K562 (cell line): ENCODE measurements at places on chromosomes 1 and 21.

GRCh38 chr1:36463463-36463802 lies 751 bp downstream of the MRPS15 start:
- DNase-seq = peak; percentile 37

DNA sequence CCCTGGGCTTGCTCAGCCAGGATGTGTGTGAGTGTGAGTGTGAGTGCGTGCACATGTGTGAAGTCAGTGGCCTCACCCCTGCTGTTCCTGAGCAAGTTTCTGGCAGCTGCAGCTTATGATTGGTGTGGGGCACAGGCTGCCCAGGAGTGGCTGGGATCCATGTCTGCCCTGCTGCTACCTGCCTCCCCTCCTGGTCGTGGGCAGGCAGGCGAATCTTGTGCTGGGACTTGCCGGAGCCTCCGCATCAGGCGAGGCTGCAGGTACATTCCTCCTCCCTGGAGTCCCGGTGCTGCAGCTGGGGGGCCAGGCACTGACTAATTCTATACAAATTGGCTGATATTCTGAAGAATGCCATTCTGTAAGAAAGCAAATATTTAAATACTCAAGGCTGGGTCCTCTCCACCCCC lies 85.6 kb upstream of the WNT4 start:
- DNase-seq = no peak

DNA sequence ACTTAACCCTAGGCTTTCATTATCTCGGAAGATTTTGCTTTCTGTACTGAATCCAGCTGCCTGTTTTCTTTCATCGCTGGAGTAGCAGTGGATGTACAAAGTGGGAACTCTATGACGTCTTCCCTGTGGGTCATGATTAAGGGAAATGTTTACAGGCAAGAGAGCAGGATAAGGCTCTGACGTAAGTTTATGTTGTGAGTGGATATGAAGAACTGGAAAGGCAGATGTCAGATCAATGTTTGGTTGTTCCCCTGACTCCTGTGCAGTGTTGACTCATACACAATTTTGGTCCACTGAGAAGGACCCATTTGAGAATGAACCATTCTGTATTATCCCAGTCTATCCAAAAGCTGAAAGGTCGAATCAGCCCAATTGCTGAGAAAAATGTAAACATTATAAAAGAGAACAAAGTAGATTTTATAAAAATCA lies 292.4 kb downstream of the GRIK1 start:
- DNase-seq = peak; percentile 85

- no peak for DNase-seq
Measured at GRCh38 chr1:113809670-113810602, 2.3 kb downstream of the RSBN1 start.

GRCh38 chr1:147721716-147722115 lies 38.7 kb downstream of the GJA5 start:
- DNase-seq = no peak

- no peak for DNase-seq
Measured at GRCh38 chr1:21863981-21864380, 51.9 kb downstream of the LDLRAD2 start.

DNA sequence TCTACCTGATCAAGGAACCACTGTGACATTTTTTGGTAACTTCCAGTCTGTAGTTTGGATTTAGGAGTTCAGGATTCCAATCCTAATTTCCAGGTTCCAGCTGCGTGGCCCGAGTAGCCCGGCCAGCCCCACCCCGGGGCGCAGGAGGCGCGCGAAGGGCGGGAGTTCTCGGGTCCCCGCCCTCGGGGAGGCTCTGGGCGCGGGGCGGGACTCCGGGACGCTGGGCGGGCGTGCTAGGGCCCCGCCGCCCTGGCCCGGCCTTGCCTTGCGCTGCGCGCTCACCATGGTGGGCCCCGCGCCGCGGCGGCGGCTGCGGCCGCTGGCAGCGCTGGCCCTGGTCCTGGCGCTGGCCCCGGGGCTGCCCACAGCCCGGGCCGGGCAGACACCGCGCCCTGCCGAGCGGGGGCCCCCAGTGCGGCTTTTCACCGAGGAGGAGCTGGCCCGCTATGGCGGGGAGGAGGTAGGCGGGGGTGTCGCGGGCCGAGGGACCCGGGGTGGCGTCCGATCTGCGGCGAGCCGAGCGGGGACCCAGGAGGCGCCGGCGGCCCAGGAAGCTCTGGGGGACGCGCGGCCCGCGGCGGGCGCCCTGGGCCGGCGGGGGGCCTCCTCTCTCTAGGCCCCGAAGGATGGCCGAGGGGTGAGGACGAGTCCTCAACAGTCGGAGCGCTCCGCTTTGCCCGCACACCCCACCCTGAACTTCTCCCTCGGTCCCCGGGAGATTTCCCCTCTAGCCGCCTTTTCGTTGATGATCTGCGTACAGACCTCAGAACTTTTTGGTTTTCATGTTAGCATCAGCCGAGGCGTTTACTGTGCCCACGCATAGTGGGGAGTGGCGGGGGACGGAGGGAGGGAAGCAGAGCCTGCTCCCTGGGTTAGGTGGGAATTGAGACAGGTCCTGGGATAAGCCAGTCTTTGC lies at the start of gene NENF:
NENF (plus strand) TSS at position 260 of the 916 bp plus-strand sequence; CDS start at position 284, 24 bp downstream.
- peak; percentile 94 for DNase-seq

GRCh38 chr1:3141129-3141528 lies 72.1 kb downstream of the PRDM16 start:
- DNase-seq = no peak

DNA sequence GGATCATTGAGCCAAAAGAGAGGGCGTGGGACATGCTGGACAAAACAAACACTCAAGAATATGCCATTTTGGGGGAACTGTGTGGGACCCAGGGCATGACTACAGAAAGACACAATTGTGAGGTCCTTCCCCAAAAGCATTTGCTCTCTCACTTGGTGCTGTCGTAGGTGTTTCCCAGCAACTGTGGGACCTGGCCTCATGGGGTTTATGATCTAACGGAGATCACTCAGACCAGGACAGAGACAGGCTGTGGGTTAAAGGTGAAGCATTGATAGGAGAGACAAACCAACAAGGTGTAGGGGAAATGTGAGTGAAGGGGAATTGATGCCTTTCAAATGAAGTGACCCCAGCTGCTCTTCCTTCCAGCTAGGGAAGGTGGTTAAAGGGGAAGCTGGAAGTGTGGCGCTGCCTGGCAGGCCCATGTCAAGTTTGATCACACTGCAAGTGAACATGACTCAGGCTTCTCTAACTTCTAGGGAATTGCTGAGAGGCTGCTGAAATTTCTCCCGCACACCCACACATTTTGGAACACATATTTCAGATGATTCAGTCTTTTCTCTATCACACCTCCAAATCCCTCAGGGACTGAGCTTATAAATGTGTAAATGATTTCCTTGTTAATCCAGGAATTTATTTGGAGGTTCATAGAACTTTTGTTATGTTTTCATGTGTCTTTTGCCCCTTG lies 30.2 kb downstream of the TRAF5 start:
- no peak for DNase-seq

DNA sequence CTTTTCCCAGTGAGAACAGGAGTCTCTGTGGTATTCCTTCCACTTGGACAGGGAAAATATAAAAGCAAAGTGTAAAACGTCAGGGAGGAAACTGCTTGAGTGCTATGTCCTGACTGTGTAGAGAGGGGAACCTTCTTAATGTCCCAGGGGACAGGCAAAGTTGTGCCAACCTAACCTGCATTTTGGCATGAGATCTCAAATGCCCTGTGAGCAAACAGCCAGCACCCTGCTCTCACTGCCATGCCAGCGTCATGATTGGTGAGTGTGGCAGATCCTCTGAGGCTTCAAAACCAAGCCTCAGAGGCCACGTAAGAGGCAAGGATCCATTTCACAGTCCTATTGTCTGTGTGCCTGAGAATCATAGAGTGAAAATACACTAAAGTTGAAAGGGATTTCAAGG lies 49.7 kb upstream of the RAP1A start:
- DNase-seq = no peak

GRCh38 chr1:18962855-18963737 lies 6.6 kb upstream of the IFFO2 start:
- DNase-seq = no peak

- DNase-seq = no peak
Measured at GRCh38 chr1:151242442-151242841, 12.1 kb upstream of the PSMD4 start.

GRCh38 chr1:155008015-155008941 lies 5.7 kb downstream of the ZBTB7B start:
- peak; percentile 81 for DNase-seq

GRCh38 chr1:156705918-156706656 lies 704 bp upstream of the CRABP2 start:
- DNase-seq = peak; percentile 86

DNA sequence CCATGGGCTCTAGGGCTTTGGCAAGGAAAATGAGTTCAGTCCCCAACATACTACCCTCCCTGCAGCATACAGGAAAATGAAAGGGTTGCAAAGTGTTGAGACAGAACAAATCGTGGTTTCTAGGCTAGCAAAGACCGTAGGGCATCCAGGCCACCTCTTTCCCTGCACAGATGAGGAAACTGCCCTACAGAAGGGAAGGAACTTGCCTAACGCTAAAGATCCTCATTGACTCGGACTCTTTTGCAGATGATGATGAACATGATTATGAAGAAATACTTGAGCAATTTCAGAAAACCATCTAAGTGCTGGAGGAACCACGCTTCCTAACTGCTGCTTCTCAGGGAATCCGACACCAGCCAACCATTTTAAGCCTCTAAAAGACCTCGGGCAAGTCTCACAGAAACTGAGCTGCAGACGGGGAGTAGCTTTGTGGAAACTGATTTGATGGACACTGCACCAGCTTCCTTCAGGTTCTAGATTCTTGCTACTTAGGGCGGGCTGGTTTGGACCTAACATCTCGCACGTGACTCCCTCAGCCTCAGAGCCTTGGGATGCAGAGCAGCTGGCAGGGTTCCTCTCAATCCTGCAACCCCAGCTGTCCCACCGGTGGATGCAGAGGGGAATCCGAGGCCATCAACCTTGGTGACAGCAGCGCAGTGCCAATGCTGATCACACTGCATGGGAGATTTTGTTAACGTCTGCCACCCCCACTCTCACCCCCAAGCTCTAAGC lies 13.4 kb downstream of the THEMIS2 start:
- DNase-seq = no peak

GRCh38 chr21:31470896-31471694 lies 127.0 kb upstream of the TIAM1 start:
- DNase-seq = no peak

DNA sequence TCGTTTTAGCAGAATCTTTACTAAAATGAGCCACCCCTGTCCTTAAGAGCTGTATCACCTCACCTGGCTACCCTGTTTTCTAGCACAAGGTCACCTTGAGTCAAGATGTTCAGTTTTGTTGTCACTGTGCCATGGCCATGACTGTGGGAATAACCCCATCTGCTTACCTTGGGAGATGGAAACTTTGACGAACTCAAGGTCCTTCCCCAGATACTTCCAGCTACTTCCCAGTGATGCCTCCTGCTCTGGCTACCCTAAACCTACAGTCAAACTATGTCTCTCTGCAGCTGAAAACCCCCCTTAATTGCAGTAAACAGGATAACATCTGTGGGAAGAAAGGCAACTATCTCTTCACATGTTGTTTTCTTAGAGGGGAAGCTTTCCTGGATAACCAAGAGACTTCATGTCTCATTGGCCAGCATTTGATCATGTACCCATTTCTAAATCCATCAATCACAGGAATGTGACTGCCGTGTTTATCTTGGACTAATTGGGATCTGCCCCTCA lies 89.5 kb upstream of the C1orf21 start:
- no peak for DNase-seq

- DNase-seq = no peak
Measured at GRCh38 chr21:43734131-43734927, 15.4 kb downstream of the PDXK start.

- DNase-seq = no peak
Measured at GRCh38 chr1:95035536-95035935, 37.2 kb downstream of the ALG14 start.

GRCh38 chr1:32818804-32819541 lies 1.5 kb downstream of the S100PBP start:
- DNase-seq = no peak

GRCh38 chr1:247362153-247362552 lies 30.5 kb upstream of the ZNF496 start:
- no peak for DNase-seq

GRCh38 chr1:110210604-110211495 lies 736 bp downstream of the KCNC4 start:
- DNase-seq = peak; percentile 86

- no peak for DNase-seq
Measured at GRCh38 chr1:244305776-244306341, 145.8 kb downstream of the ADSS2 start.

GRCh38 chr1:233367057-233367803 lies 39.7 kb downstream of the MAP3K21 start:
- no peak for DNase-seq

DNA sequence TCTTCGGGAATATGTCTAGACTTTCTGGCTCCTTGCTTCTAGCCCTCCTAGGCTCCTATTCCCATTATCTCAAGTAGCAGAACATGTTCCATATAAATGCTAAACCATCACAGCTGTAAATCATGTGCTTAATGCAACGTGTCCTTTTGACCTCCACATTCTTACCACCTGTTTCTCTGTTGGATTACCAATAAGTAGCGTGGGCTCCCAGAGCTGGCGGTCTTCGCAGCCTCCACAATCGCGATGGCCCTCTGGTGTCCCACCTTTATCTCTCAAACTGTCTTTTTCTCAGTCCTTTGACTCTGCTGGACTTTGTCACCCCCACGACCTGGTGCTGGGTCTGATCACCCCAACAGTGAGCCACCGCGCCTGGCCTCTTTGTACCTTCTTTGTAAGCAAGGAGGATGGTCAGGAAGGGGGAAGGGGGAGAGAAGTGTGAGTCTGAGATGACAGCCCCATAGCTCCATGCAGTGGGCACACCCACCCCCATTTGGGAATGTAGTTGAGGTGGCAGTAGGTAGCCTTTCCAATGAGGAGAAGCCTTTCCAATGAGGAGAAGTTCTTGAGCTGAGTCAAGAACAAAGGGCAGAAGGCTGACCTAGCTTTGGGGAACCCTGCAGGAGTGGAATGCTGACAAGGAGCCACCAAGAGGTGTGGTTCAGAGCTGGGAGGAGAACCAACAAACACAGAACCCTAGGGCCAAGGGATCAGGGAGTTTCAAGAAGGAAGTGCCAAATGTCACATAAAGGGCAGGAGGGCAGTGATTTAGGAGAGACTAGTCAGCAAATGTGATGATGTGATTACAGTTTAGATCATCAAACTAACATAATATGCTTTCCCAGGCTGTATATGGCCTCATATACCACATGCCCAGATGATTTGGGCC lies 14.2 kb downstream of the TRAF5 start:
- DNase-seq = no peak

- DNase-seq = no peak
Measured at GRCh38 chr21:16186742-16187141, 457.0 kb downstream of the USP25 start.

GRCh38 chr1:197782722-197783360 lies 7.6 kb upstream of the DENND1B start:
- DNase-seq = no peak

GRCh38 chr1:154624746-154625643 lies 17.0 kb upstream of the ADAR start:
- DNase-seq = no peak

GRCh38 chr1:35564037-35564883 lies 6.7 kb downstream of the NCDN start:
- DNase-seq = peak; percentile 87

- no peak for DNase-seq
Measured at GRCh38 chr1:67675800-67676199, 9.2 kb upstream of the GADD45A start.
